CD4-positive, alpha-beta T cell (primary cell): ENCODE measurements at places on chromosomes 3 and 15.

- no peak for DNase-seq
These were observed 892.3 kb downstream of the CADM2 start for GRCh38 chr3:85851071-85851470.

GRCh38 chr15:88833731-88834100, 30.5 kb downstream of the ACAN start:
- no peak for DNase-seq

- no peak for DNase-seq
These were observed 207.6 kb upstream of the MDFIC2 start for GRCh38 chr3:70519913-70520659.

DNA sequence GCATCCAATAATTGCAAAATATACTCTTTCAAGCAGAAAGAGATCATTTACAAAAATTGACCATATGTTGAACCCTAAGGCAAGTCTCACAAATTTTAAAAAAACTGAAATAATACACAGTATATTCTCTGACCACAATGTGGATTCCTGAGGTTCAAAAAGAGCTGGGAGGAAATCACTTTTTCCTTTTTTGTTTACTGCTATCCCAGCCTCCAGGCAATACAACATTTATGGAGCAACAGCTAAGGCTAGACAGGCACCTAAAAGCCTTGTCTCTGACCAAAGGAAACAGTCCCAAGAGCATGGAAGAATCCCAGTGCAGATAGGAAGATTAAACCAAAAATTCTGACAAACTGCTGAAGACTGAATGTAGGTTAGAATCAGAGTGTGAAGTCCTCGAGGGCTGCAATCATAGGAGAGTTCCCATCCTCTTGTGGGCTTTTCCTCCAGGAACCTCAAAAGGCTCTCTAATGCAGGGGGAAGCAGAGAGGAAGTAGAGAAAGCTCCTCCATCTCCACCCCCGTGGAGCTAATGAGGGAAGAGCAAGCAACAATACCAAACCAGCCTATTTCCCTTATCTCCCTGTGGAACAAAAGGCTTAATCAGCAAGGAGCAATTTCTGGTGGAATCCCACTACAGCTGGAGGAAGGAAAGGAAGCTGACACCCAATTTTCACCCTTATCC, 57.0 kb downstream of the TMCC1 start:
- no peak for DNase-seq

GRCh38 chr3:16305111-16305541, 40.1 kb downstream of the OXNAD1 start:
- peak; percentile 83 for DNase-seq

GRCh38 chr3:133914839-133915600, 19.3 kb upstream of the RAB6B start:
- no peak for DNase-seq

DNA sequence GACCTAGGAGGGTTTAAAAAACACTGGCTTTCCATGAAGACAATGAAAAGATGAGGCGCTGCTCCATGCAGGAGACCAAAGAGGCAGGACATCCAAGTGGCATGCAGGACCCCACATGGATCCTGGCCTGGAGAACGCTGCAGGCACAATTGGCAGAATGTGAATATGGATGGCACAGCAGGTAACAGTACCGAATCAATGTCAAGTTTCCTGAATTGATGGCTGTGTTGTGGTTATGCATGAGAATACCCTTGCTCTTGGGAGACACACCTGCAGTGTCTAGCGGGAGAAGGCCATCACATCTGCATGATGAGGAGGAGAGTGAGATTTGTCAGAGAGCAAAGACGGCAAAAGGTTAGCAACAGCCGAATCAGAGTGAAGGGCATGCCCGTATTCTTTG, 74.3 kb upstream of the SEC13 start:
- no peak for DNase-seq

DNA sequence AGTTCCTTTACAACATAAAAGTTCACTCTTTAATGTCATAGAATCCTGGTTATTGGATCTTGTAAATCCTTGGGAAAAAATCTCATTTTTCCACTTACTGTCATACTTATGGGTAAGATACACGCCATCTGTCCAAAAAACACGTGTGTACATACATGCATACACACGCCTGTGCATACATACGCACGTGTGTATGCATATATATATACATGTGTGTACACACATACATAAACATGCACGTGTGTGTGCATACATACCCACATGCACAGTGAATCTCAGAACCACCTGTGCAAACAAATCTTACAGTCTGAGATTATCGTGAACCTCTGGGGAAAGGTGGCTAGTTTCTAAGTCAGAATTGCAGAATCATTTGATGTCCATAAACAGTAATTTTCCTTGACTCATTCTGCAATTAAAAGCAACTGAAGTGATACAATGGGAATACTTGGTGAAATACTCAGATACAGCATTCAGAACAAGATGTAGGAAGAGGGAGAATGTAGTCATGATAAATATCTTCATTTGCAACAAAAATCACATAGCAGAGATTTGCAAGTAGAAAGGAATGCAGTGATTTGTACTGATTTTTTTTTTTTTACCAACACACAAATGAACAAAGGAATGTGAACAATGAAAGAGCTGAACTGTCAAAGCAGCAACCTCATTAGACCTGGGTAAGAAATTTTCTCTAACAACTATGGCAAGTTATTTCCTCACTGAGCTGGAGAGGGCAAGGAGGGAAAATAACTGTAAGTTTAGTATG, 160.6 kb upstream of the POU1F1 start:
- DNase-seq: no peak

DNA sequence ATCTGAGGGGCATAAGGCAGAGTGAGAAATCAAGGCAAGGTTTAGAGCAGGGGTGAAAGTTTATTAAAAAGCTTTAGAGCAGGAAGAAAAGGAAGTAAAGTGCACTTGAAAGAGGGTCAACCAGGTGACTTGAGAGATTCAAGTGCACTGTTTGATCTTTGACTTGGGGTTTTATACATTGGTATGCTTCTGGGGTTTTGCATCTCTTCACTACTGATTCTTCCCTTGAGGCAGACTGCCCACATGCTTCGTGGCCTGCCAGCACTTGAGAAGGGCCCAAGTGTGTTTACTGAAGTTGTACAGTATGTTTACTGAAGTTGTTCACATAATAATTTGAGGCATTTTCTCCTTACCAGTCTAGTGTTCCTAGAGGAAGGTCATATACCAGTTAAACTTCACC, 367.0 kb upstream of the UBE2E2 start:
- no peak for DNase-seq

- peak; percentile 36 for DNase-seq
These were observed at the start of gene CD200 for GRCh38 chr3:112333002-112333380. Gene CD200 (plus strand): TSS chr3:112333156. CDS start chr3:112333213, 57 bp downstream.
